ENCODE measurements at places on chromosomes 1 and 21.

GRCh38 chr1:185566995-185567394 lies 167.2 kb upstream of the HMCN1 start:
- no peak for DNase-seq

DNA sequence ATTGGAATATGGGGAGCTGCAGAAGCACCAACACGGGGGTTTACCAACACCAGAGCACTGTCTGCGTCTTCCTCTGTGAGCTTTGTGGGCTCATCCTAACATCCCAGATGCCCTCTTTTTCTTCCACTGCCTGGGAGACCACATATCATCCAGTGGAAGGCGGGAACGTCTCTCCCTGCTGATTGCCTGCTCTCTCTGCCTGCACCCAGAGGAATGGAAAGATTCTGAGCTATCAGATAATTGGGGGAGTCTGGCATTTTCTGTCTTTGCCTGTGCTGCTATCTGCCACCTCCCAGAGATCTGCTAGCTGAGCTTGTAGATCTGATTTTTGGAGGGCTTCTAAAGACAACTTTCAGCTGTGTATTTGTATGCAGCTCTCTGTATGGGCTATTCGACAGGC lies 166.2 kb upstream of the PLXNA2 start:
- DNase-seq, result no peak

GRCh38 chr1:36573445-36573844 lies 90.7 kb upstream of the CSF3R start:
- DNase-seq, result no peak

GRCh38 chr1:160046494-160047110 lies 14.8 kb upstream of the PIGM start:
- DNase-seq, result peak; percentile 69

GRCh38 chr1:180195916-180196315 lies 34.1 kb upstream of the LHX4 start:
- DNase-seq, result no peak

DNA sequence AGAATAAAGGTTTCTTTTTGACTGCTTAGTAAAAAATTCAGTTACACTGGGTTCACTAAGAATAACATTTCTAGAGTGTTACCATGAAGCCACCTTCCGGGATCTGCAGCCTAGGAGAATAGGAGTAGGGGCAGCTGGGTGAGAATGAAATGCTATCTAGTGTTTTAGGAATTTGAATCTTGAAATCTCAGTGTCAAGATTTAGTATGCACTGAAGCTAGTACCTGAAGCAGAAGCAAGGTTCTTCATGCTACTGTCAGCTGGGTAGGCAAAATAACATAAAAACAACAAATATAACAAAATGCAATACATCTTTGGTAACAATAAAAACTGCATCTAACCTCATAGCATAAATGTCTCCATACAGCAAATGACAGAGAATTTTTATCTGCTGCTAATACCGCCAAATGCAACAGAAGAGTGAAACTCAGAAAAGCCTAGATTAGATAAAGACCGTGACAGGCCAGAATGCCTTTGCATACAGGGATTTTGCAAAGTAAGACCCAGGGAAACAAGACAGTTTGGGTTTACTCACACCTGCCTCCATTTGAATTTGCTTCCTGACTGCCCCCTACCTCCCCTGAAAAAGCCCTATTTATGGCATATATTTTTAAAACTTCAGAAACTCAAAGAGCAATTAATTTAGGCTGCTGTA lies 58.2 kb downstream of the GADD45A start:
- no peak for DNase-seq

DNA sequence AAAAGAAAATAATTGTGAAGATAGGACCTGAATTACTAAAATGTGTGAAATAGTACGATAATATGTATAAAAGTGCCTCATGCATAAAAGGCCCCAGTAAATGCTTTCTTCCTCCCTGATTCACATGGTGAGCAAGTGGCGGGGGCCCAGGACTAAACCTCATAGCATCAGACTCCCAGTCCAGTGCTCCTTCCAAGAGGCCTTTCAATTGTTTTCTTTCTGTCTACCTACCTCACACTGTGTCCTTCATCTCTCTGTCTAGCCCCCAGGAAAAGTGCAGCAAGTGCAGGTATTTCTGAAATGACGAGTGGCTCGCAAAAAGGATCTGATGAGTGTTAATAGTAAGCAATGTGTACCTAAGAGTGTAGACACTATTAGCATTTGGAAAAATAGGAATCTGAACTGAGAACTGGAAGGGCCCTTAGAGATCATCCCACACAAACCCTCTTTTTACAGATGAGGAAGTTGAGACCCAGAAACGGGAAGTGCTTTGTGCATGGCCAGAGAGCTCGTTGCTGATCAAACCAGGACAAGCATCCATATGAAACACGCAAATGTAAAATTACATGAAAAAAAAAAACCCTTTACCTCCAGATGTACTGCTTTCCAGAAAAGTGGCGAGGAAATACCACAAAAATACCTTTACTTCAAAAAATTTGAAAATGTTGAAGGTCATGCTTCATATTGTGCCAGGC lies 118.2 kb upstream of the HOOK1 start:
- DNase-seq, result no peak

DNA sequence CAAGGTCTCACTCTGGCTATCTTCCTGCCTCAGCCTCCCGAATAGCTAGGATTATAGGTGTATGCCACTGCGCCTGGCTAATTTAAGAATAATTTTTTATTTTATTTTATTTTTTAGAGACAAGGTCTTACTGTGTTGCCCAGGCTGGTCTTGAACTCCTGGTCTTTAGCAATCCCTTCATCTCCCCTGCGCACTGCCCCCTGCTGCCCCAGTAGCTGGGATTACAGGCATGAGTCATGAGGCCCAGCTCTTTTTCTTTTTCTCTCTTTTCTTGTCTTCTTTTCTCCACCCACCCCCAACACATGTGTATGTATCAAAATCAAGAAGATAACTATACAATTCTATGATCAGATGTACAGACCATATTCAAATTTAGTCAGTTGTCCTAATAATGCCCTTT lies 87.2 kb downstream of the PEX14 start:
- DNase-seq, result no peak

DNA sequence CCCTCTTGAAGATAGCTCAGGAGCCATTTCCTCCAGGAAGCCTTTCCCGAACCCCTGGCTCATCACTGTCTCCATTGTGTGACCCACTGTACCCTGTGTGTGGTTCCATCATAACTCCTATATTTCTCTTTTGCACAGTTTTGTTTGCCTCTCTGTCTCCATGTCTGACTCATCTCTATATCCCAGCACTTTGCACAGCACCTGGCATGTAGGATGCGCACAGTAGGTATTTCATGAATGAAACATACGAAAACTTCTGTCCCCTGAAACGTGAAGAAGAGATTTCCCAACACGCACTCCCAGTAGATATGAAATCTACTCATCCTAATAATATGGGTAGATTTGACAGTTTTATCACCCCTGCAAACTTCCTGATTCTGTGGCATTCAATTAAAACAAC lies 275.2 kb downstream of the NFIA start:
- DNase-seq, result no peak

DNA sequence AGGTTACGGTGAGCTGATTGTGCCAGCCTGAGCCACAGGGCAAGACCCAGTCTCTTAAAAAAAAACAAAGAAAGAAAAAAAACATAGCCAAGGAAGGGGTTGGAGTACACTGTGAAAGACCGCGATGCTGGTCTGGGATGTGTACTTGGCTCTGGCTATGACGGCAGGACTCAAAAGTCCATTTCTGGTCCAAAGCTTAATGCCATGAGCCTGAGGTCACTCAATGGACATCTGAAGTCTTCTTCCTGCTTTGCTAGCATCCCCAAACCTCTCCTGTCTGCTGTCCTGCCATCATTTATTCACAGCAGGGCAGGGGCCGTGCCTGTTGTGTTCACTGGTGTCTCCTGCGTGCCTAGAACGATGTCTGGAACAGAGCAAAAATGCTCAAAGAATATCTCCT lies 1.5 kb upstream of the ARHGEF10L start:
- peak; percentile 70 for DNase-seq

GRCh38 chr1:89806616-89807015 lies 14.2 kb upstream of the LRRC8D start:
- DNase-seq, result no peak

DNA sequence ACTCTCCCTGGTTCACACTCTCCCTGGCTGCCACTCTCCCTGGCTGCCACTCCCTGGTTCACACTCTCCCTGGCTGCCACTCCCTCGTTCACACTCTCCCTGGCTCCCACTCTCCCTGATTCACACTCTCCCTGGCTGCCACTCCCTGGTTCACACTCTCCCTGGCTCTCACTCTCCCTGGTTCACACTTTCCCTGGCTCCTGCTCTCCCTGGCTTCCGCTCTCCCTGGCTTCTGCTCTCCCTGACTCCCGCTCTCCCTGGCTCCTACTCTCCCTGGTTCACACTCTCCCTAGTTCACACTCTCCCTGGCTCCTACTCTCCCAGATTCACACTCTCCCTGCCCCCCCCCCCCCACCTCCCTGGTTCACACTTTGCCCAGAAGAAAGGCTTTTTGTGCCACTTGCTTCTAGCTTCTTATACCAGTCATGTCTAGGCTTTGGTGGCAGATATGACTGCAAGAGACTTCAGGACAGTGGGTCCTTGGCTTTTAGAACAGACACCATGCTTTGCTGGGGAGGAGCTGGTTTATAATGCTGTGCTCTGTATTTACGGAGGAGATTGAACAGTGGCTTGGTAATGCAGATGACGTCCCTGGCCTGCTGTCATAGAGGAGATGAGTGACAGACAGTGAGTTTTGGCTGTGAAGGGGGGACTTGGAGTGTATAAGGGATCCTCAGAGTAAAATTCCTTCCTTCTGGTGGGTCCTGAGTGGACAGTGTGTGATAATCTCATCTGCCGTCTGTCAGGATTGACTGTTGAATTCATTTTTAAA lies 17.0 kb downstream of the COQ8A start:
- DNase-seq, result no peak

DNA sequence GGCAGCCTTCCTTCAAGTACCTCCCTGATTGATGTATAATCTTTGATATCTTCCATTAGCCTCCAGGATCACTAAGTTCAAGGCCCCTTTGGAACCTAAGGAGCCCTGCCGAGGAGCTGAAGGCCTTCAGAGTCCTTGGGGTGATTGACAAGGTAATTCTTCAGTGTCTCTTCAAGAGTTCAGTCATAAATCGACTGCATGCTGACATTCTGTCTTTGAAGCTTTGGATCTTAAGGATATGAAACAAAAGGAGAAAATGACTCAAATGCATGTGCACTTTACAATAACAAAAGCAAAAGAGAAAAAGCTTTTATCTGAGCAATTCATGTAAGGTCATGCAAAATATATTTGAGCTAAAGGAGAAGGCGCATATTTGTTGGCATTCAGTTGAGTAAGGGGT lies 125.3 kb downstream of the RPS6KC1 start:
- no peak for DNase-seq

- no peak for DNase-seq
Measured at GRCh38 chr1:61054601-61054993, 27.8 kb upstream of the NFIA start.

GRCh38 chr1:231733672-231734071 lies 107.1 kb downstream of the DISC1 start:
- no peak for DNase-seq

GRCh38 chr1:30405631-30406212 lies 317.7 kb downstream of the MATN1 start:
- DNase-seq, result no peak

DNA sequence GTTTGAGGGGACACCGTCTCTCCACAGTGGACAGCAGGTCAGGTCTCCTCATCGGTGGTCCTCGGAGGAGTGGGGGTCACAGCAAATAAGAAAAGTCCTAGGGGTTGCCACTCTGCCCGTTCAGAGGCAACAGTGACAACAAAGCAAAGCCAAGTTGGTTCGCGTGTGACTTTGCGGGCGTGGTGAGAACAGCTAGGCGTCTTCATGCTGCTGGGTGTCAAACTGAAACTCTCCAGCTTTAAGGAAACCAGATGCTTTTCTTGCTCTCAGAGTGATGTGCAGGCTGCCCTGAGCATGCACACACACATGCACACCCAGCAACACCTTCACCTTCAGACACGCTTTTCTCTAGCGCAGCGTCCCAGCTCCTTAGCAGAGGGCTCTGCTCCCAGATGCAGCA lies 70.1 kb upstream of the ARHGEF16 start:
- no peak for DNase-seq

DNA sequence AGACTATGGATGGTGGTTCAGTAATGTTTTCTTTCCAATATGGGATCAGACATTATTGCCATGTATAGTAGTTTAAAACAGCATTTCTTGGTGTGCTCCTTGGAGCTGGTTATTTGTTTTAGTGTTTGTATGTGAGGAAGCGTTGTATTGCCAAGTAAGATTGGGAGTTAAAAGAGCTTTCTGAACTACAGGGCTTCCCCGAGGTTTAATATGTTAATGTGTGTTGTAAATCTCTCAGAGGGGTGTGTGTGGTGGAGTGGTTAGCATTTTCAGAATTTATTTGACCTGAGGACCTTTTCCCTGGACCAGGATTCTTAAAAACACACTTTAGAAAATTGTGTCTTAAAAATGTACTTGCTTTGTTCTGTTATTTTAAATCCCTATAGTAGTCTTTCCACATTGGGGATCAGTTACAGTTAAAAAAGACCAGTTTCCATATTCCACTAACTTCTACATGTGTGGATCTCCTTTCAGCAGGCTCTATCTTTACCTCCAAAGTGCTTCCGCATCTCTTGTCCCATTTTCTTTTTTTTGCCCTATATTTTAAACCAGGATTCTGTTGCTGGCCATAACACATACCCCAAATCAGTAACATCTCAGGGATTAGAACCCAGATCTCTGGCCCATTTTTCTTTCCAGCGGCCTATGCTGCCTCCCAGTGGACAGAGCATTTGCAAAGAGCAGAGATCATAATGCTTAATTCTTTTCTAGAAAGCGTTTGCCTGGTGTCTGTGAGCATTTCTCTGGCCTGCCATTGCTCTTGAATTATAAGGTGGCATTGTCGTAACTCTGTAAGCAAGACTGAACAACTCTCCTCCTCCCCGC lies 58.6 kb downstream of the PBX1 start:
- peak; percentile 23 for DNase-seq

- DNase-seq, result no peak
Measured at GRCh38 chr1:45216200-45216541, 9.8 kb upstream of the ZSWIM5 start.

DNA sequence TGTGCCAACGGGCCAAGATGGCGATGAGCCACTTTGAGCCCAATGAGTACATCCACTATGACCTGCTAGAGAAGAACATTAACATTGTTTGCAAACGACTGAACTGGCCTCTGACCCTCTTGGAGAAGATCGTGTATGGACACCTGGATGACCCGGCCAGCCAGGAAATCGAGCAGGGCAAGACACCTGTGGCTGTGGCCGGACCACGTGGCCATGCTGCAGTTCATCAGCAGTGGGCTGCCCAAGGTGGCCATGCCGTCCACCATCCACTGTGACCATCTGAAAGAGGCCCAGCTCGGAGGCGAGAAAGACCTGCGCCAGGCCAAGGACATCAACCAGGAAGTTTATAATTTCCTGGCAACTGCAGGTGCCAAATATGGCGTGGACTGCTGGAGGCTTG lies 32.2 kb upstream of the GPR137B start:
- DNase-seq, result no peak

- DNase-seq, result no peak
Measured at GRCh38 chr1:226877669-226878068, 7.3 kb downstream of the PSEN2 start.
